ENCODE measurements at places on chromosomes 2 and 18. TPM values are rescaled to one million over a fixed set of nuclear protein-coding genes. Genes with fewer than 3 reads are reported as not detected.

Gene TTR
- polyA plus RNA-seq: not detected

Gene FNDC4
- 5.9 TPM for polyA plus RNA-seq

Gene KCNK3
- not detected for polyA plus RNA-seq

Gene RAPH1
- polyA plus RNA-seq: 6.6 TPM

Gene AQP12B
- polyA plus RNA-seq: not detected

Gene GRB14
- polyA plus RNA-seq: 28.9 TPM

All from GM23338 (cell line).